ENCODE measurements at places on chromosomes 5 and 9.

DNA sequence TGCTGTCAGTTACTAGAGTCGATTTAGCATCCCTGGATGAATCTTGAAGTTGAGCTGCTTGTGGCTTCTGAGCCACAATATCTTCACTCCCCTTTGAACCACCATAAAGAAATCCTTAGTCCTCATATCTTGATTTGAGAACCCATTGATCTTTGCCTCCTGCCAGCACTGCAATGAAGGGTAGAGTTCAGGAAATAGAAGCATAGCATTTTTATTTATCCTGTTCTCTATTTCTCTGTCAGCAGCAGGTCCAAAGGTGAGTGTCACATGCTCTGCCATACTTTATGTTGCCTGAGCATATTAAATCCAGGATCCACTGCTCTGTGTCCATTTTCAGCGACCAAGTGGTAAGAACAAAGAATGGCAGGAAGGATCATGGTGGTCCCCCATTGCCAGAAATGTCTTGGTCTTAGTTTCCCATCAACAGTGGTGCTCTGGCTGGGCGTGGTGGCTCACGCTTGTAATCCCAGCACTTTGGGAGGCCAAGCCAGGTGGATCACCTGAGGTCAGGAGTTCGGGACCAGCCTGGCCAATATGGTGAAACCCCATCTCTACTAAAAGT lies 80.2 kb upstream of the PANK3 start:
- DNase-seq: no peak

GRCh38 chr9:91900055-91900796 lies 49.8 kb downstream of the ROR2 start:
- DNase-seq: no peak

DNA sequence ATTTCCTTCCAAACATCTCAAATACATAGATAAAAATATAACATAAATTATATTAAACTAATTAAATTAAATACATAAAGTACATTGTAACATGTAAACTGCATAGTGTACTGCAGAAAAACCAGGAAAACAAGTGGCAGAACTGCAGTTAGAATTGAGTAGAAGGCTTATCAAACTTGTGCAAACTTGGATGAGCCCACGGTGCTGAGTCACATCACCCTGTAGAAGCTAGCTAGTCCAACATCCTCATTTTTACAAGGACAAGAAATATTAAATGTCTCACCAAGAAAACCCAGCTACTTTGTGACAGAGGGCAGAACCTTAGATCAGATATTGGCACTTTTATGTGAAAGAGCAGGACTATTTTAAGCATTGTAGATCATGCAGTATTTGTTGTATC lies 807.9 kb upstream of the NUDT12 start:
- DNase-seq: no peak

DNA sequence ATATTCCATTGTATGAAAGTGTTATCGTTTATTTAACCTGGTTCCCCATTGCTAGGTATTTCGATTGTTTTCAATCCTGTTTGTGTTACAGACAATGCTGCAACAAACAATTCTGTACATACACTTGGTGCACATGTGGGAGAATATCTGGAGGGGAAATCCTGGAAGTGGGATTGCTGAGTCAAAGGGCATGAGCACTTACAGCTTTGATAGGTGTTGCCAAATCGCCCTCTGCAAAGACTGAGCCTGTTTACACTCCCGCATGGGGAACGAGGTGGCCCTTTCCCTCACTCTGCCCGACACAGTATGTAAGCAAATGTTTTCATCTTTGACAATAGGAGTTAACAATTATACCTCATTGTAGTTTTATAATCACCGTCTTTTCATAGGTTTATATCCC lies 66.2 kb downstream of the PDE6A start:
- DNase-seq: no peak

- DNase-seq: no peak
These were observed 71.9 kb upstream of the GRHPR start for GRCh38 chr9:37350486-37351190.

GRCh38 chr5:97026721-97027120 lies 90.8 kb downstream of the LNPEP start:
- no peak for DNase-seq

- DNase-seq: no peak
These were observed 7.4 kb upstream of the FBXO10 start for GRCh38 chr9:37583522-37584121.

DNA sequence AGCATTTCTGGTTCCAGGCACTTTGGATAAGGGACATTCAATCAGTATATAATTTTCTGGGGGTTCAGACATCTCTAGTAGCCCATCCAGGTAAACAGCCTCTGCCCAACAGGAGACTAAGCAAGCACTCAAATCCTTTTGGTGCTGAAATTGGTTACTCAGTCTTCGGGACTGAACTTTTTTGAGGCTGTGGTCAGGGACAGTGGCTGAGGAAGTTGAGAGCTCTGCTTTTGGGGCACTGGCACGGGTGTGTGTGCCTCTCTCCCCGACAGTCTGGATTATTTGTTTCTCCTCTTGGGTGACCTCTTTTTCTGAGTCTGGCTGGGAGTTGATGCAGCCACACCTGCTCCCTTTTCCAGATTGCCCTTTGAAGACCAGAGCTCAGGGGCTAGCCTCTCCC lies 47.6 kb downstream of the ACER2 start:
- no peak for DNase-seq

DNA sequence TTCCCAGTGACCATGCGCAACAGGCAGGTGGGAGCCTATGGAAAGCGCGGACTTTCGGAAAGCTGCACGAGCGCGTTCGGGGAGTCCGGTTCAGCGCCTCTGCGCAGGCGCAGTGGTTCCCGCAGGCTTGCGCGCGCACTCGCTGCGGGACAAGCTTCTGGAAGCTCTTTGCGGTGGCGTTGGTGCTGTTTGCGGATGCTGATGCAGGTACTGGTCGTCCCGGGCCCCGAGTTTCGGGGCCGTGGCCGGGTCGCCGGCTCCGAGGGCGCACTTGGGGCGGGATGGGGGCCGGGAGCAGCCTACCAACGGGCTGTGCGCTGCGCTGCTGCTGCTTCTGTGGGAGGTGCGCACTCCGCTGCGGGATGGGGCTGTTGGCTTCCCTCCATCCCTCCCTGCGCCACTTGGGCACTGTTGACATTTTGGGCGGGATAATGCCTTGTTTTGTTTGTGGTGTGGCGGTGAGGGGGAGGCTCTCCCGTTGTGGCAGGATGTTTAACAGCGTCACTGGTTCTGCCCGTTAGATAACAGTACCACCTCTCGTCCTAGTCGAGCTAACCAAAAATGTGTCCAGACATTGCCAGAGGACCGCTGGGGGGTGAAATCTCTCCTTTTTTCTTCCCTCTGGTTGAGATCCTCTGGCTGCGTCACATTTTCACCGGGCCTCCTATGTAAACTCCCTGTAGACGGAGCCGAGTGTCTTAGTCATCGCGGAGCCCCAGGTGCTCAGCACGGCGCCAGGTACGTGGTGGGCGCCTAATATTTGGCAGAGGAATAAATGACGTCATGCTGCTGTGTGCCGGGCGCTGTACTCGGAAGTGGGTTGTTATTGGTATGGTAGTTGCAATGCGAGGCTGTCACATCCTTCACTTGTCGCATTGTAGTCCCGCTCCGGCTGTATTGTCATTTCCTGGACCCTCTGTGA lies at the start of gene ZNF483:
Gene ZNF483 (plus strand): TSS at position 124 of the 922 bp plus-strand sequence. CDS start 2,217 bp downstream, outside the sequence.
- DNase-seq: peak; percentile 84

- no peak for DNase-seq
These were observed 751.1 kb downstream of the TLR4 start for GRCh38 chr9:118455259-118455658.

GRCh38 chr5:43121913-43122484 lies 1.3 kb downstream of the ZNF131 start:
- DNase-seq: no peak

GRCh38 chr5:95641741-95642220 lies 4.8 kb upstream of the RFESD start:
- DNase-seq: no peak

DNA sequence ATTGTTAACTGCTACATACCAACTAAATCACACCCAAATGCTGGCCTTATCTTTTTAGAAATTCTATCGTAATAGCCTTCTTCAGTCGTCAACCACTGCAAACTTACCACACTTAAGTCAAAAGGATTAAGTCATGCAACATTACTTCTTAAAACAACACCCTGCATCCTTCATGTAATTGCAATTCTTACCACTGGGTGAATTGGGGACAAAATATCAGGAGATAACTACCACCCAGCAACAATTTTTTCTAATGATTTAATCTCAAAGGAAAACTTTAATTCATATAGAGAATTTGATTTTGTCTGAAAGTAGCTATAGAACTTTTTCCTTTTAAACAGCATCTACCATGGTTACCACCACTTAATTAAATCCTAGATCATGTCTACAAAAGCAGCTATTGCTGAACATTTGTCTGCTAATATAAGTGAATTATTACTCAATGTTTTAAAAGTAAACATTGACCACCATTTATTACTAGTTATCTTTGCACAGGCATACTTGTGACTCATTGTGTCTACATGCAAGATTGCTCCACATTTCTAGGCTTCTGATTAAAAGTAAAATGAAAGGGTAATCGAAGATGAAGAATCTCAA lies 10.5 kb downstream of the MLLT3 start:
- DNase-seq: no peak

DNA sequence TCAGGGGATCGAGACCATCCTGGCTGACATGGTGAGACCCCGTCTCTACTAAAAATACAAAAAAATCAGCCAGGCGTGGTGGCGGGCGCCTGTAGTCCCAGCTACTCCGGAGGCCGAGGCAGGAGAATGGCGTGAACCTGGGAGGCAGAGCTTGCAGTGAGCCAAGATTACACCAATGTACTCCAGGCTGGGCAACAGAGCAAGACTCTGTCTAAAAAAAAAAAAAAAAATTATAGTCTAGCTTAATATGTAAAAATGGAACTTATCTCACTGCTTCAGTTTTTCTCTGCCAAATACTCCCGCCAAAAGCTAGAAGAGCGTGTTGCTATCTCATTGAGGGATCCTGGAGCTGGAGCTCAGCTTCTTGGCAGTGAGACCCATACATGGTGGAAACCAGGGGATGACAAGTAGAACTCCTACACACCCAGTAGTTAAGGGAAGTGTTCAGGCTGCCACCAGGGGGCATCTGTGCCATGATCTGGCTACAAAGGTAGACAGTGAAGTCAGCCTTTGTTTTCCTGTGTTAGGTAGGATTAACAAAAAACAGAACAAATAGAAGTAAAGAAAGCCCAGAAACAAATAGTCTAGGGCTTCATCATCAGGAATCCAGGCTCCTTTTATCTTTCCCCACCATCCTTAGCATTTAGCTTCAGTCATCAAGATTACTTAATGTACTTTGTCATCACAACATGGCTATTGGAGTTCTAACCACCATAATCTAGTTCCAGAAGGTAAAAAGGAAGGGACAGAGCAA lies 33.6 kb upstream of the GLIPR2 start:
- DNase-seq: peak; percentile 66

- no peak for DNase-seq
These were observed 61.7 kb downstream of the GLRA1 start for GRCh38 chr5:151862811-151863472.

DNA sequence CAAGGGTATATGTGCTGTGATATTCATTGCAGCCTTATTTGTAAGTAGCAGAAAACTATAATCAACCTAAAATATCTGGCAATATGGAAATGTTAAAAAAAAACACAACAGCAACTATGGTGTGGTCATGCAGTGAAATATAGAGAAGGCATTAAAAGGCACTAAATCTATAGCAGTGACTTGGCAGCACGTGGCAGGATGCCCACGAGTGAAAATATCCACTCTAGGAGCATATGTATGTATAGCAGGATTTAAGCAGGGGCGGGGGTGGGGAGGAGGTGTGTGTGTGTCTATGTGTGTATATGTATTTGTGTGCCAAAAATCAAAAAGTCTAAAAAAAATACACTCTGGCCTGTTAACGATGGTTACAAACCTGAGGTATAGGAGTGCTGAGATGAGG lies 115.6 kb downstream of the RPS23 start:
- no peak for DNase-seq

- no peak for DNase-seq
These were observed 15.5 kb upstream of the SOWAHA start for GRCh38 chr5:132797651-132798050.

DNA sequence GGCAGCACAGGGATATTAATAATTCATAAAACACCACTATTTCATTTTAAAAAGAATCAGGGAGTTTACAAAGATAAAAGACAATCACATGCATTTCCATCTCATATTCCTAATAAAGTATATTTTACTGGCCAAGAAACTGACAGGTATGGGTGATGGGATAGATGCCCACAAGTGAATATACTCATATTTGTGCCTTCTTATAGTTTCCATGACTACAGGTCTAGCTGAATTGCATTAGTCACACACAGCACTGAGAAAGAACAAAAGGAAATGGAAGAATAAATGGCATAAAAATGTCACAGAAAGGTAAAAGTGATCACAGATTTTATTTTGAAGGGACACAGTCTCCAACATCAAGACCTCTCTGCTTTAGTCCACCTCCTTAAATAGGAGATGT lies 193.5 kb downstream of the PLK2 start:
- DNase-seq: no peak

GRCh38 chr5:125202871-125203438 lies 456.5 kb upstream of the ZNF608 start:
- no peak for DNase-seq

- DNase-seq: no peak
These were observed 69.6 kb upstream of the PRRC1 start for GRCh38 chr5:127447827-127448226.

GRCh38 chr5:178462076-178462475 lies 128.1 kb downstream of the COL23A1 start:
- no peak for DNase-seq

DNA sequence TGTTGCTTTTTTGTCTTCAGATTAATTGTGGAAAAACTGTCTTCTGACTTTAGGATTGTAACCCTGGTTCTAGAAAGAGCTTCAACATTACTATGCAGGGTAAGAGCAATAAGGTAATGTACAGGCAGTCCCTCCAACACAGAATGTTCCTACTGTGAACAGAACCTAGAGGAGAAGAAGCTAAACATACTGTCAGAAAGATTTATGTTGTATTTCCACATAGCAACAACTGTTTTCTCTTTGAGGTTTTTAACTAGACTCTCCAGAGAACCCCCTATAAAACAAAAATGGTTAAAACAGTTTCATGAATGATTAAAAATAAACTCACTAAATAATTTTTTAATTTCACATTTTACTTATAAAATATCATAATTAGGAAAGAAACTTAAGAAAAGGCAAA lies 64.3 kb upstream of the NAA35 start:
- DNase-seq: no peak

GRCh38 chr9:97570899-97571298 lies 62.3 kb downstream of the TSTD2 start:
- DNase-seq: no peak

DNA sequence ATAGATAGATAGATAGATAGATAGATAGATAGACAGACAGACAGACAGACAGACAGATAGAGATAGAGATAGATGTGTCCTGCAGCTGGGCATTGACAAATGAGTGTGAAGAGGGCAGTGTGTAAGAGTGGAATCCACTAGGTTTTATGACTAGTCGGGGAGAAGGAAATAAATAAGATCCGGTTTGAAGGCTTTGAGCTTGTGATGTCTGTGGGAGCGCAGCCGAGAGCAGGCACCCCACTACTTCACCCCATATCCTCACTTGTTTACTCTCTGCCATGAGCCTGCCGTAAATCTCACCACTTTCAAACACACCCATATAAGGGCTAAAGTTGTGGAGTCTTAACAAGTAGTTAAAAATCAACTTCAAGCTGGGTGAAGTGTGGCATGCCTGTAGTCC lies 1.4 kb upstream of the SUSD1 start:
- no peak for DNase-seq

- no peak for DNase-seq
These were observed 4.8 kb downstream of the USP20 start for GRCh38 chr9:129840034-129840433.

- no peak for DNase-seq
These were observed 54.1 kb upstream of the ABL1 start for GRCh38 chr9:130780865-130781504.

GRCh38 chr9:90251316-90251715 lies 391.3 kb downstream of the DIRAS2 start:
- no peak for DNase-seq

- DNase-seq: no peak
These were observed 3.8 kb upstream of the ZNF782 start for GRCh38 chr9:96858018-96858573.
